ENCODE measurements at places on chromosomes 7 and 10.

- no peak for DNase-seq
These were observed 558.2 kb upstream of the PFKP start for GRCh38 chr10:2509081-2509531.

DNA sequence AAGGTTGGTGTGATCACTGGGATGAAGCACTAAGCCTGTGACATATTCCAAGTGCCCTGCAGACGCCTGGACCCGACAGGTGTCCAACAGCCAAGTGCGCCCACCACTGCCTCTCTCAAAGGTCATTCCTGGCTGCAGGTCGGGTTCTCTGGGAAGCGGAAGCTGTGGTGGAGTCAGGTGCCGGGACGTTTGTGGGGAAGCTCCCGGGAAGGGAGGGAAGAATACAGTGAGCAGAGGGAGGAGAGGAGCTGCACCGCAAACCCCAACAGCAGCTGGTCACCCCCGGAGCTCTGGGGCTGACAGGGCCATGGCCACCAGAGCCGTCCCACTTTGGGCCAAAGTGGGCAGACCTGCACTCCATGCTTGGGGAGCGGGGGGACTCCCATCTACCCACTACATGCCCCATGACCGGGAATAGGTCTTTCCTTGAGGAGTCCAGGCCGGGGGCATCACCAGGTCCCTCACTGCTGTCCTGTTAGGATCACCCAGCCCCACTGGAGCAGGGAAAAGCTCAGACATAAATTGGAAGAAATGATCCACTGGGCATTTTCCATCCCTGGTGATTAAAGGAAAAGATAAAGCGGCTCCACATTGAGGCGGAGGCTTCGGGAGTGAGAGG is 84.5 kb upstream of the PPP2R2D start:
- DNase-seq = no peak

DNA sequence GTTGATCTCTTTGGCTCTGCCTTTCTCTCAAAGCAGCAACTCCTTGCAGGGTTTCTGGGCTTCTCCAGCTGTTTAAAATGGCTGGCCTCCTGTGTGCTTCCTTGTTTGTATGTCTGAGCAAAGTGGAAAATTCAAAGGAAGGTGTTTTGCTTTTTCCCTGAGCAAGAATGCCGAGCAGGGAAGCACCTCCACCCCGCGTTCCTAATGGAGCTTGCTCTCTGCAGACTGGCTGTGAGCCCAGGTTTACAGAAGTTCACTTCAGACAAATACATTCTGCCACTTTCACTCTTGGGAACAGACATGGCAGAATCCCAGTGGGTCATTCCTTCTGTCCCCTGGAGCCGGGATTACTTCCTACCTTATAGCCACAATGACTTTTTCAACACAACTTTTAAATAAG is 181.8 kb upstream of the AGK start:
- no peak for DNase-seq

DNA sequence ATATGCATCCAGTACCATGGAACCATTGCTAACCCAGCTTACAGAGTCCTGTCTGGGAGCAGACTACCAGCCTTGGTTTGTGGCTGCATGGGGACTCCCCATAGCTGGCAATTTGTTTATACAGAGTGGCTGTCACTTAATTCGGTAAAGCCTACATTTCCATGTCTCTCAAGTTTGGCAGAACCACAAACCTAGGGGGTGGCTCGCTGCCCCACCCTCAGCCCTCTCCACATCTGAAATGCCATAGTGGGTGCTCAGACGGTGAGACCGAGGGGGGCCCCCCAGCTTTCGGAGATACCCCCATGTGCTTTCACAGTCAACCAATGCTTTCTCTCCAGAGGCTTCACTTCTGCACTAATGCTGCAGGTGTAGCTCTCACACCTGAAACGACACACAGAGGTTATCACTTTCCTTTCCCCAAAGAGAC is 75.5 kb upstream of the KAT6B start:
- DNase-seq = no peak

DNA sequence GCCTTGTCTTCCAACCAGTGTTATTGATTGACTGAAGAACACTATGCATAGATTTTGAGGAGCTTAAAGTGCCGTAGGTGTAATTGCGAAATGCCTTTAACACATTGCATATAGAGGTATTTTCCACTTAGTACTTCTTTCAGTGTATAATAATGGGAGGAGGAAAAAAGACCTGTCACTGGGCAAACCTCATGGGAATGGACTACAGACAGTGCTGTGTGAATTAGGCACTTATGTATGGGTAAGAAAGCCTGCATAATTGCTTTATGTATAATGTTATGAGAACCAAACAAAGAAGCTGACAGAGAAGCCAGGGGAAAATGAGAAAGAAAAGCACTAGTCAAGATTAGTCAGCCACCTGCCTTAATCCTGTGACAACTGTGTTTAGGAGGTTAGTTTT is 12.4 kb upstream of the SCRN1 start:
- DNase-seq = peak; percentile 90

- no peak for DNase-seq
These were observed 1010.7 kb downstream of the LRMDA start for GRCh38 chr10:76442113-76442512.
